ENCODE measurements at places on chromosomes 4 and X.

- no peak for DNase-seq
These were observed 212.7 kb downstream of the RPA4 start for GRCh38 chrX:97096385-97096784.

DNA sequence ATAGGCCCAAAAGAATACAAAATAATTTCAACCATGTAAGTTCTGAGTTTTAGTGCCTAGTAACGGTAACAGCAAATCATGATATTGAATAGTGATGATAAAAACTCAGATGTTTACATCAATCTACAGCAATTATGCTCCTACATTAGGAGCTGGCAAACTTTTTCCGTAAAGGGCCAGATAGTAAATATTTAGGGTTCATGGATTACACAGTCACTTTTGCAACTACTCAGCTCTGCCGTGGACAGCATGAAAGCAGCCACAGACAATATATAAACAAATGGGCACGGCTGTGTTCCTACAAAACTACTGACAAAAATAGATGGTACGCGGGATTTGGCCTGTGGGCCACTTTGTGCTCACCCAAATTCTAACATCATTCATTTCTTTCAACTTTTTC is 167.8 kb upstream of the NAP1L5 start:
- DNase-seq, result no peak

- DNase-seq, result no peak
These were observed 1718.9 kb downstream of the C4orf33 start for GRCh38 chr4:130814896-130815295.

- no peak for DNase-seq
These were observed 223.0 kb upstream of the ZIC3 start for GRCh38 chrX:137342969-137343368.

- DNase-seq, result no peak
These were observed 287.7 kb upstream of the PCDH18 start for GRCh38 chr4:137819964-137820383.

GRCh38 chr4:116018831-116019230 is 905.4 kb upstream of the NDST4 start:
- no peak for DNase-seq

GRCh38 chr4:168812806-168813205 is 197.2 kb downstream of the CBR4 start:
- no peak for DNase-seq

DNA sequence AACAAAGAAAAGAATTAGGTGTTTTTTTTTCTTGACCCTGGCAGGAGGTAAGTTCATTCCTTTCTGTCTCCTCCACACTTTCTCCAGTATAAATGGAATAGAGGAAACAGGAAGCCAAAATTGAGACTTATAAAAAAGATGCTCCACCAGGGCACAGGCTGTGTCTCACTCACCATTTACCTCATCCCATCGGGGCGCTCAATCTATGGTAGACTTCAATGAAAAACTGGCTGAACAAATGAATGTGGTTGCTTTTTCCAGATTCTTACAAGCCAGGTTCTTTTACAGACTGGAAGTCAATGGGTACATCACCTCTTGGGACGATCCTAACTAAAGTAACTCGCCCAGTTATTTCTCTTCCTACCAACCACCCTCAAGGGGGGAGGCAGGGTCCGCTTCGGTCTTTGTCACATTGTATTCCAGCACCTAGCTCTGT is 685 bp downstream of the COMMD8 start:
- DNase-seq, result no peak

- no peak for DNase-seq
These were observed 253.7 kb upstream of the TAPT1 start for GRCh38 chr4:16480011-16480410.
